ENCODE measurements at places on chromosomes 2 and 18.
A peak's percentile ranks its signal among the peaks of the same experiment; 100 is the strongest.

GRCh38 chr2:130358420-130359350 lies 2.8 kb downstream of the PTPN18 start:
- no peak for DNase-seq

DNA sequence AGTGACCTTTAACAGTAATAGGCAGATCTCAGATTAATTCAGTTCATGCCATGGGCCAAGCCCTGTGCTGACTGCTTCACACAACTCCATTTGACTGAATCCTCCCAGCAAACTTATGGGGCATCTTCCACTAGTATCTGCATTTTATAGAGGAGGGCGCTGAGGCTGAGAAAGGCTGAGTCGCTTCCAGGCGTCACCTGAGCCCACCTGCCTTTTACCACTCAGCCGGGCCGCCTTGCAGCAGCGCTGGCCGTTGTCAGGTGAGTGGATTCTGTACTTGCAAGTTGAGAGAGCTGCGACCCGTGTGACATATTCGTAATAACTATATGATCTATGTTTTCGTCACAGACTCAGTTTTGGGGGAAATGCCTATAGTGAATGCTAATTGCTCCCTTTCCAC lies 59.3 kb upstream of the B3GNT7 start:
- DNase-seq, result no peak

- no peak for DNase-seq
Observed at GRCh38 chr2:200356321-200356720, 49.8 kb downstream of the SPATS2L start.

GRCh38 chr18:45100321-45101105 lies 419.8 kb downstream of the SETBP1 start:
- DNase-seq, result no peak

DNA sequence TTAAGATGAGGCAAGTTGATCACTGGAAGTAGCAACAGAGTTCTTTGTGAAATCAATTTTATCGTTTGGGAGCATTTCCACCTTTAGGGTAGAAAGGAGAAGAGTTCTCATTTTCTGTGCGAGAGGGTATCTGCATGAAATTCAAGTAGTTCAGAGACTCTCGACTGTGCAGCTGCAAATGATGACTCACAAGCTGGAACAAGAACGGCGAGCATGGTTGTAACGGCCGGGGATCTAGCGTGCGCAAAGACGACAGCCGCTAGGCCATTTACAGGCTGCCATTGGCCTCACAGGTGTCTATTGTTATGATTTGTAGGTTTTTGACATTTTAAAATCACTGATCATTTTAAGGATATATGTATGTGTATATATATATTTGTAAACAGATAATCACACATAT lies 5.2 kb downstream of the KLHL29 start:
- no peak for DNase-seq

DNA sequence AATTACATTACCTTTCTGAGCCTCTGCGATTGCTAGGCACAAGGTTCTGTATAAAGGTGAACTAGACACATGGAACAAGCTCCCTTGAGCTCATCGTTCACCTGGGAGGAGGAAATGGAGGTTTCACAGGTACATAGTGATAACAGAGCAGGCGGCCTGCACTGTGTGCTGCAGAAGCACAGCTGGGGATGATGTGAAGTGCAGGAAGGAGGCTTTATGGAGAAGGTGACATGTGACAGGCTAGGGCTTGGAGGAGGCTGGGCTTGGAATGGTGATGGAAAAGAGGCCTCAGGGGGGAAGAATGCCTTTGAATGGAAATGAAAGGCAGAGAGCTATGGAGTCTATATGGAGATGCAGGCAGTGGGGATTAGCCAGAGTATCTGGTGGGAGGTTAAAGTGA lies 22.9 kb downstream of the MARCHF4 start:
- no peak for DNase-seq

DNA sequence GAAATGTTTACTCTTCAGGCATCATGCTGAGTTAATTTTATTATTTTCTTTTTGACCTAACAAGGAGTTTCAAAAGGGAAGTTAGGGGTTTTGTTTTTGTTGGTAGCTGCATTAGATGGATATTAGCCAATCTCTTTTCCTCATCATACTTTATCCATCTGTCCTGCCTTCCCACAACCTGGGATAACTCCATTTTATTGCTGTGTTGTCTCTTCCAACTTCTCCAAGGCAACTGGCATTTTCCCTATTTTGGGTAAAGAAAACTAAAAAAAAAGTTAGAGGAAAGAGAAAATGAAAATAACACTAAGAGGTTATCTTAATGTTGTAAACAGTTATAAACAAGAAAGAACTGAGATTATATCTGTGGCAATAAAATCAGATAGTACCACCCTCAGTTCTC lies 147.0 kb downstream of the PID1 start:
- no peak for DNase-seq

DNA sequence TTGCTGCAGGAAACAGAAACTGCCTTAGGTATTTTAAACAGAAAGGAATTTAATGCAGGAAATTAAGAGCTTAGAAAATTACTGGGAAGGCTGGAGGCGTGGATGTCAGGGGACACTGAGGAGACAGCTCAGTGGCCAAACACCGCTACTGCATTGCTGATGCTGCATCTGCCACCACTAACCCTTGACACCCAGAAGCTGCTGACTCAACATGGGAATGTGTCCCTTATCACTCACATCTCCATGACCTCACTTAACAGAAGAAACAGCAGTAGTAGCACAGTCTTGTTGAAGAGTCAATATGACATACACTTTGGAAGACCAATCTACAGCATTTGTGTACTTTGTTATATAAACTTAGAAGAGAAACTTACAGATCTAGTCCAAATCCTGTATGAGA lies 906.1 kb downstream of the SLC4A3 start:
- DNase-seq, result no peak

DNA sequence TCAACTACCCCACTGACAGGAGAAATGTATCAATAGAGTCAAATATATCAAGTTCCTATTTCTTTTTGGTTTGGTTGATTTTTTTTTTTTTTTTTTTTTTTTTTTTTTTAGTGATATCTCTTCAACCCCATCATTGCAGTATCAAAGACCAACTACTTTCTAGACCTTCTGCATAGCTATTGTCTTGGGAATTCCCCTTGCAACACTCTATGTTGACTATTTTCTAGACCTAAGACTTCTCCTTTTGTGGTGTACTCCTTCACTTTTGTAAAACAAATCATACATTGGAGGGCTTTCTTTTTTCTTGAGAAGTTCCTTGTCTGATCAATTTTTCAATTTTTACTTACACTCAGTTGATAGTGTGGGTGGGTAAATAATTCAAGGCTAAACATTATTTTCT lies 46.5 kb upstream of the NR4A2 start:
- no peak for DNase-seq

DNA sequence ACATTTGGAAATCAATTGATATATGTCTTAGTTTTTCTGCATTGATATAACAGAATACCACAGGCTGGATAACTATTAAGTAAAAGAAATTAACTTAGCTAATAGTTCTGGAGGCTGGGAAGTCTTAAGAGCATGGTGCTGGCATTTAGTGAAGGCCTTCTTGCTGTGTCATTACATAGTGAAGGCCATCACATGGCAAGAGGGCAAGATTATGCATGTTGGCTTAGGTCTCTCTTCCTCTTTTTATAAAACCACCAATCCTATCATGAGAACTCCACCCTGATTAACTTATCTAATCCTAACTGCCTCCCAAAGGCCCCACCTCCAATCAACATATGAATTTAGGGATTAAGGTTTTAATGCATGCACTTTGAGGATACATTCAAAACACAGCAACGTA lies 225.5 kb upstream of the VRK2 start:
- DNase-seq, result no peak

GRCh38 chr2:201734111-201734510 lies 35.7 kb upstream of the MPP4 start:
- no peak for DNase-seq

GRCh38 chr2:107197594-107198294 lies 311.8 kb upstream of the ST6GAL2 start:
- no peak for DNase-seq

GRCh38 chr2:28102455-28102874 lies 211.9 kb downstream of the BABAM2 start:
- DNase-seq, result no peak

DNA sequence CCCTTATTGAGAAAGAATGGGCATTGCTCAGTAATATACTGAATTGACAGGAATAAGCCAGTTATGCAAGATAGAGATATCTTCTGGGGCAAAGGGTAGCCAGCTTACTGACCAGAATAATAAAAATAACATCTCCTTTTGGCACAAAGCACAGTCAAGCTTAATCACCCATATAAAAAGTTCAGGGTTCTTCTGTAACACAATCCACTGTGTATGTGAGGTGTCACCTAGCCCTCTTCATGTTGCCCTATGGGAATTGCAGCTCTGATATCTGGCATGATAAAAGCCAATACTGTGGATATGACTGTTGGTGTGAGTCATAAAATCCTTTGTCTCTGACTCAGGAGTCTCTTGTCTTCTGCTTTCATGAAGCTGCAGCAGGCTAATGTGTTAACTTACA lies 90.8 kb downstream of the DSEL start:
- DNase-seq, result no peak

DNA sequence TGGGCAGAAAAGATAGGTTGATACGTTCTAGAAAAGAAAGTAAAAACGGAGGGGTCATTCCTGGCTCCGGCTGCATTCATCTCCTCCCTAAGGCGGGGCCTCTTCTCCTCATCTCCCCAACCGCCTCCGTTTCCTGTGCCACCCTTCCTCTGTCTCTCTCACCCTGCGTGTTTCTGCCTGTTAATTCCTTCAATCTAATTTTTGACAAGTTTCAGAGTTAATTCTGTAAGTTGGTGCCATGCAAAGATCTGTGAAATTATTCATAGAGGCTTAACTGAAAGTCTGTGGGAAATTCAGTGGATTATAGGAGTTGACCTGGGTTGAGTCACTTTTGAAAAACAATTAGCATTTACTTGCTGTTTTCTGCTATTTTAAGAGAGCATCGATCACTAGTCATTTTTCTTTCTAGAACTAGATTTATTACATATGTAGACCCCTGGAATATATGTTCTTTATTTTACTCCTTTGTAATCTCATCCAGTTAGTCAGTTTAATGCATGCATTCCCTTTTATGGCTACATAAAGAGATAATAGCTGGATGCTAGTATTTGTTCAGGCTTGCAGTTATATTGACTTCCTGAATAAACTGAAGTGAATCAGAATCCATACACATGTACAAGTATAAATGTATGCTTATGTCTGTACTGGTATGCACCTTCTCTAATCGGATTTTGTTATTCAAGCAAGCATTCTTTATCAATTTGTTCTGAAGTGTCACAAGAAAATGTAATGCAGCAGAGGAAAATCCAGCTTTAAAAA lies 91.1 kb downstream of the EML6 start:
- no peak for DNase-seq

GRCh38 chr2:144785253-144785652 lies 265.3 kb upstream of the ZEB2 start:
- DNase-seq, result no peak

- no peak for DNase-seq
Observed at GRCh38 chr18:3015851-3016250, 2.9 kb upstream of the LPIN2 start.

GRCh38 chr2:207418419-207418818 lies 111.3 kb upstream of the CREB1 start:
- DNase-seq, result no peak

DNA sequence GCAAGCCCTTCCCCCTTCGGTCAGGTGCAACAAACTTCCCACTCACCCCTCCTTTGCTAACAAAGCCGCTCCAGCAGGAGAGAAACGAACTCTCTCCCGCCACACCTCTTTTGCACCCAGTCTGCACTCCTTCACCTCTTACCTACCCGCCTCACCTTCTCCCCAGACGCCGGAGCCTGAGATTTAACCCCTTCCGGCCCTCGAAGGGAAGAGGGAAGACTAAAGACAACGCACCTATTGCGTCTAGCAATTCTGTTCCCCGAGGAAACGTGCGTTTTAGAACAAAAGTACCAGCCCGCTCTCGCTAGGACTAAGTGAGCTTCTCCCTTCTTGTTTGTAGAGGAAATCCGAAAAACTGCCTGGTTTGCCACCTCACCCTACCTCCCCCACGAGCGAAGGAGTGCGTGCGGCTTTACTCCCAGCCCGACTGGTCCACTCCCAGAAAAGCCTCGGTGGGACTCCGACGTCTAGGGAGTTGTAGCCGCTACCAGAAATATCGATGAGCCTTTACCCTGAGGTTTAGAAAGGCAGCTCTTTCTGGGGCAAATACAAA lies 441 bp upstream of the PEX13 start:
- peak; percentile 36 for DNase-seq

- DNase-seq, result no peak
Observed at GRCh38 chr2:72139471-72139873, 8.2 kb downstream of the CYP26B1 start.

DNA sequence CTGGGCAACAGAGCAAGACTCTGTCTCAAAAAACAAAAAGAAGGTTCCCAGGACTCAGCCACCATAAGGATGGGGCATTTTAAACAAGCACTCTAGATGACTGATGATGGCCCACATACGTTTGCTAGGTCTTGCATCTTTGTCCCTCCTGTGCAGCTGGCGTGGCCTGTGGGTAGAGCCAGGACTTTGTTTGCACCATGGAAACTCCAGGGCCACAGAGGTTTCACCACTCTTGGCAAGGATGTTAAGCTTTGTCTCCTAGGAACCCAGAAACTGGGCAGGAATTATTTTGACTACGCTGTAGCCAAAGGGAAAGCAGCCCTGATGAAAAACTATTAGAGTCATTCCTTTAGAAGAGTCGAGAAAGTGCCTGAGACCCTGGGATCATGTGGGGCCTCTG lies 75.3 kb upstream of the STPG4 start:
- no peak for DNase-seq

DNA sequence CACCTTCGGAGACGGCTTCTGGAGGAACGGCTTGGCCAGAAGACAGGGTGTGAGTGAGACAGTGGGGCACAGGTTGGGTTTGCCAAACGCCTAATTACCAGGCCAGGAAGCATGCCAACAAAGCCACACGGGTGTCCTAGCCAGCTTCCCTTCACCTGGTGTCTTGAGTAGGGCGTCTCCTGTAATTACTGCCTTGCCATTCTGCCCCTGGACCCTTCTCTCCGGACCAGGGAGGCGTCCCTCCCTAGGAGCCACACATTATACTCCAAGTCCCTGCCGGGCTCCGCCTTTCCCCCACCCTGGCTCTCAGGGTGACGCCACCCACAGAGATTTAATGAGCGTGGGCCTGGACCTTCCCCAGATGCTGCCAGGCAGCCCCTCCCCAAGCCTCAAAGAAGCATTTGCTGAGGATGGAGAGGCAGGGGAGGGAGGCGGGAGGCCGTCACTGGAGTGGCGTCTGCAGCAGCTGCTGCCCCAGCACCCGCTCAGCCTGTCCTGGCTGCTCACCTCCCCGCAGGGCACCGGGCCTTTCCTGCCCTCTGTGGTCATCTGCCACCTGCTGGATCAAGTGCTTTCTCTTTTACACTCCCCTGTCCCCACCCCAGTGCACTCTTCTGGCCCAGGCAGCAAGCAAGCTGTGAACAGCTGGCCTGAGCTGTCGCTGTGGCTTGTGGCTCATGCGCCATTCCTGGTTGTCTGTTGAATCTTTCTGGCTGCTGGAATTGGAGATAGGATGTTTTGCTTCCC lies 20.7 kb downstream of the FOSL2 start:
- DNase-seq, result no peak

- DNase-seq, result no peak
Observed at GRCh38 chr2:190819840-190820301, 60.8 kb upstream of the GLS start.

- DNase-seq, result no peak
Observed at GRCh38 chr2:230956827-230957755, 32.0 kb upstream of the GPR55 start.

- DNase-seq, result no peak
Observed at GRCh38 chr2:12719400-12720277, 2.9 kb downstream of the TRIB2 start.

- DNase-seq, result no peak
Observed at GRCh38 chr2:67872481-67872880, 190.3 kb downstream of the C1D start.
